NCI-H510A (cell line): ENCODE measurements at places on chromosomes 11 and 22.

- no peak for DNase-seq
Measured at GRCh38 chr11:94731880-94732601, 36.1 kb upstream of the AMOTL1 start.

- no peak for DNase-seq
Measured at GRCh38 chr11:40514124-40514523, 945.3 kb downstream of the LRRC4C start.

GRCh38 chr11:96008161-96008720, 84.3 kb upstream of the MTMR2 start:
- no peak for DNase-seq

GRCh38 chr11:102345904-102346303, 1.1 kb upstream of the BIRC2 start:
- no peak for DNase-seq

DNA sequence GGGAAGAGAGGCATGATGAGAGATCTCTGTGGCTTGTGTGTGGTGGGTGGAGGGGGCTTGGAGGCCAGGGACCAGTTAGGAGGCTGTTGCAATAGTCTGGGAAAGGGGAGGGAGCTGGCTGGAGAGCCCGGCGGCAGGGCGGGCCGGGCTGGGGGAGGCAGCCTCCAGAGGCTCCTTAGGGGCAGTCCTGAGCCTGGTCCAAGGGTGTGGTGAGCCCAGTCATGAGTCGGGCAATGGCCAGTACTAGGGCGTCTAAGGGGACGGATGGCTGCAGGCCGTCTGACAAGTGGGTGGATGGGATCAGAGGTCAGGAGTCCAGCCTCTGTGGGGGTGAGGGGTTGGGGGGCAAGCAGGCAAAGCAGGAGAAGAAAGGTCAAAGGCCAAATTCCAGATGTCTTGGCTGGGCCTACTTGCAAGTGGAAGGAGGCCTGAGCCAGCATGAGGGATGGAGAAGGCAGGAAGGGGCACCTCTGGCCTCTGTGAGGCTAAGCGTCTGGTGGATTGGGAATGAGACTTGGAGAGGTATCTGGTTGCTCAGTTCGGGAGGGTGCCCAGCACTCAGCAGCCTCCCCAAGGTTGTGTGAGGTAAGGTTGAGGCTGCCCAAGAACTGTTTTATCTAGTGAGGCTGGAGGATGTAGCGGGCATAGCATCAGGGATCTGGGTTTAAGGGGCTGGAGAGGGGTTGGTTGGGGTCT, 6.0 kb upstream of the CD248 start:
- DNase-seq = no peak

GRCh38 chr11:16078936-16079335, 277.4 kb downstream of the SOX6 start:
- no peak for DNase-seq

GRCh38 chr11:22304337-22304961, 33.7 kb upstream of the SLC17A6 start:
- no peak for DNase-seq

DNA sequence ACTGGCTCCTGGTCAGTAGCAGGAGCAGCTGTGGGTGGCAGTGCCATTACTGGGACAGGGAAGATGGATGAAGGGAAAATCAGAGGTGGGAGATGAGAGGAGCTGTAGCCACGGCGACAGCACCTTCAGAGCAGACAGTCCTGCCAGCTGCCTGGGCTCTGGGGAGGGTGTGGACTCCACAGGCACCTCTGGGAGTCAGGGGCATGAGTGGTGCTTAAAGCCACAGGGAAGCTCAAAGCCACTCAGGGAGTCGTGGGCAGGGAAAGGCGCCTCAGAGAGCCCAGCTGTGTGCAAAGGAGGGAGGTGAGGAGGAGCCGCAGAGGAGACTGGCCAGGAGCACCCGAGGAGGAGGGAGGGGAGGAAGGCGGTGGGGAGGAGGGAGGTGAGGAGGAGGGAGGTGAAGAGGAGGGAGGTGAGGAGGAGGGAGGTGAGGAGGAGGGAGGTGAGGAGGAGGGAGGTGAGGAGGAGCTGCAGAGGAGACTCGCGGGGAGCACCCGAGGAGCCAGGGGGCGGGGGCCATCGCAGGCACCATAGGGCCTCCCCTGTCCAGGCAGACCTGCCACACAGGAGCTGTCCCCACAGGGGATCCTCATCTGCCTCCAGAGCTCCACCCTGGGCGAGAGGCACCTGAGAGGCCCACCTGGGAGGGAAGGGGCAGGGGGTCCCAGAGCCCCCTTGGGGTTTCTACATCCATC, 977.6 kb downstream of the BRD1 start:
- no peak for DNase-seq

DNA sequence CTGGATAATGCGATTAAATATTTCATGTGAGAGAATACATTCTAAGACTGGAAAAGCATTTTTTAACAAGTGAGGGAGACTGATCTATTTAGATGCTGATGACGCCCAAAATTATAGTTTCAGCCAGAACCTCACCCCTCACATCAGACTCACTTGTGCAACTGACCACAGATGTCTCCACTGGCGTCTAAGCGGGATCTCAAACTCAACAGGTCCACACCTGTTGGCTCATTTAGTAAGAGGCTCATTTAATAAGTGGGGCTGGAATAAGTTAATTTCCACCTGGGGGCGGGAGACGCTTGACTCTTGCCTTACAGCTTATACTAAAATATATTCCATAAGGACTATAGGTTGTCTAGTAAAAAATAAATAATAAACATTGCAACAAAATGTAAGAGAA, 47.5 kb downstream of the MORC2 start:
- no peak for DNase-seq

GRCh38 chr11:77203901-77204753, 76.1 kb downstream of the MYO7A start:
- DNase-seq = no peak
